Renal pelvis (tissue), 12 donors: ENCODE measurements at places on chromosomes 5 and 9. TPM values are rescaled to one million over a fixed set of nuclear protein-coding genes. Genes with fewer than 3 reads are reported as not detected.

DNA sequence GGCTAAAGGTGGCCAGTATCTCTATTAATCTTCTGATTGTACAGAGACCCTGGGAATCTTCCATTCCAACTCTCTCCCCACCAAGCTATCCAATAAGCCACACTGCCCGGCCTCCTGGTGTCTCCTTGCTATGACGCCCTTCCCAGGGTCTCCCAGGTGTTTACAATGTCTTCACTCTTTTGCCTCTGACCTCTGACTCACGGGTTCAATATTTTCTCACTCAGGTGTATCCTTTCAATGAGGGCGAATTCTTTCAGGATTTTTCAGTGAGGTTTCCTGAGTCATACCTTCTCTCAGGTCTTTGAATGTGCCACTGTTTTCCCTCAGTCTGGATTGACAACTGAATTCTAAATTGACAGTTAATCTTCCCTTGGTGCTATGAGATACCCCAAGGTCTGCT is 53.7 kb upstream of the IRX4 start:
- DNase-seq, result no peak

DNA sequence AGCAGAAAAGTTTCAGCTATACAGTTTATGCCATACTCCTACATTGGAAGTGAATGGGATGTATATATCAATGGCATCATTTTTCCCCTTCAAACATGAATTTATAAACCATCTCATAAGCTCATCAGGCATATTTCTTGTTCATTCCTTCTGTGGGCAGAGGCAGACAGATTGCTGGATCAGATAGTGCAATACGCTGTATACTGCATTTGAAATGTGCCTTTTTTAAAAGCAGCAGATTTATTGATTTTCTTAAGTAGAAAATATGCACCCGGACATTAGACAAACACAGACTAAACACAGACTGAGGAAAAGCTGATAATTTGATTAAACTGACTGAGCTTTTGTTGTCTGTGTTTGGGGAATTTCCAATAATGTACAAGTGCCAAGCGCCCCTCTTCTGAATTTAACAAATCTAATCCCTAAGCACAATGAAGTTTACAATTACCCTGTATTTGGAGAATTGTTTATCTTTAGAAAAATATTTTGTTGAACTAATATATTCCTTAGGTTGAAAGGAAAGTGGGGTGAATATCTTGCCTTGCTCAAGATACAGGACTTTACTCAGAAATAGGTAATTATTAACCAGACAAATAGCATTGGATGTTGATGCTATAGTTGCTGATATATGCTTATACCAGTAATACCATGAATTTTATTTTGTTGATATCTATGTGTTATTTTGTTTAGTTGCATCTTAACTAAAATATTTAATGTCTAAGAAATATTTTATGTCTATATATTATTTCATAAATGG is 566.6 kb upstream of the MEF2C start:
- DNase-seq, result no peak

- DNase-seq, result no peak
These were observed 46.1 kb upstream of the RIC1 start for GRCh38 chr9:5582835-5583195.

DNA sequence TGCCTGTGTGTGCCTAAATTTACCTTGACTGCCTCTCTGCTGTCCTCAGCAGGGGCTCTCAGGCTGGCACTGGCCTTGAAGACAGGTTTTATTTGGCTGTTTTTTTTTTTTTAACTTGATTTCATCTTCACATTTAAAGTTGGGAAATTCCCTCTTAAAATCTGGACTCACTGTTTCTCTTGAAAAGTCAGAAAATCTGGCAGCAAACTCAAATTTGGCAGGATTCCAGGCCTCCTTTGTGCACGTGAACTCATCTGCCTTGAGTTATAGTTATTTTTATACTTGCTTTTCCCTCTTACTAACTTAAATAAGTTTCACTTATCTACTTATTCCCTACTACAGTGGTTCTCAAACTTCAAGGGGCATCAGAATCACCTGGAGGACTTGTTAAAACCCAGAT is 118.4 kb upstream of the MAP3K1 start:
- no peak for DNase-seq

- no peak for DNase-seq
These were observed 98.6 kb downstream of the GNAQ start for GRCh38 chr9:77933019-77933418.

DNA sequence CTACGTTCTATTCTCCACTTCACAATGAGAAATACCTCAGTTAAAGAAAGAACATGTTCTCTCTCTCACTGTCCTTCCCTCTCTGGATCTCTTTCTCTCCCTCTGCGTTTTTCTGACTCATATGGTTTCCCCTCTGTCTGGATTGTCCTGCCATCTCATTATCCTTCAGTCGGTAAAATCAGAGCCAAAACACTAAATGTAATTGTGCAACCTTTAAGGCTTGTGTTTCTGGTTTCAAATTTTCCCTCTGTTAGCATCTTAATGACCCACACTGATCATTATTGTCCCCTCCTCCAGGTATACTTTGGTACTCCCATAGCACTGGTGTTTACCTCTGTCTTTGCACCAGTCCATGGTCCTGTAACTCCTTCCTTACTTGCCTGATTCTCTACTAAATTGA is 509.4 kb upstream of the C9orf72 start:
- DNase-seq, result no peak

LCN9 gene
- not detected for polyA plus RNA-seq

- no peak for DNase-seq
These were observed 99.4 kb downstream of the FSTL4 start for GRCh38 chr5:133512896-133513295.

ASTN2 gene
- 16.2 TPM for polyA plus RNA-seq

PGM5 gene
- 34.3 TPM for polyA plus RNA-seq

DNA sequence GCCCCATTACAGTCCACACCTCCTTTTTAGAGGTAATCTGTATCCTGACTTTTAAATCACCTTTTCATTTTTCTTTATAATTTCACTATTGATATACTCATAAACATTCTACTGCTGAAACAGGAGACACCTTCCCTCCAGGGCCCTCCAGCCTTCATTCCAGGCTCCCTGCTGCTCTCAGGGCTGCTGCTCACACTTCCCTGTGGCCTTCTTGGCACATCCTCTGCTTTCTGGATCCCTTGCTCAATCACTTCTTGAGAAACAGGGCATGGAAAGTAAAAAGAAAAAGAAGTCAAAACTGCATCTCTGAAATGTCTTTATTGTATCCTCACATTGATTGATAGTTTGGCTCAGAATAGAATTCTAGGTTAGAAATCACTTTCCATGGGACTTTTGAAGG is 19.3 kb upstream of the WNT8A start:
- DNase-seq, result no peak

DNA sequence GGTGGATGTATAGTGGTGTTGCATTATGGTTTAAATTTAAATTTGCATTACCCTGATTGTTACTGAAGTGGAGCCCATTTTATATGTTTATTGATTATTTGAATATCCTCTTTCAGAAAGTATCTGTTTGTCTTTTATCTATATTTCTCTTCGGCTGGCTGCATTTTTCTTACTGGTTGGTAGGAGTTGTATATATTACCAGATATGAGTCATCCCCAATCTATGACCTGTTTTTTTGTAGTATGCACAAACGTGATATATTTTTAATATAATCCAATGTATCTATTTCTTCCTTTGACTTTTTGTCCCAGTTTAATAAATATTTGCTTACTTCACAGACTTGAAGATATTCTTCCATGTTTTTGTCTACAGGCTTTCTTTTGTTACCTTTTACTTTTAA is 29.3 kb upstream of the CAMK4 start:
- no peak for DNase-seq

DNA sequence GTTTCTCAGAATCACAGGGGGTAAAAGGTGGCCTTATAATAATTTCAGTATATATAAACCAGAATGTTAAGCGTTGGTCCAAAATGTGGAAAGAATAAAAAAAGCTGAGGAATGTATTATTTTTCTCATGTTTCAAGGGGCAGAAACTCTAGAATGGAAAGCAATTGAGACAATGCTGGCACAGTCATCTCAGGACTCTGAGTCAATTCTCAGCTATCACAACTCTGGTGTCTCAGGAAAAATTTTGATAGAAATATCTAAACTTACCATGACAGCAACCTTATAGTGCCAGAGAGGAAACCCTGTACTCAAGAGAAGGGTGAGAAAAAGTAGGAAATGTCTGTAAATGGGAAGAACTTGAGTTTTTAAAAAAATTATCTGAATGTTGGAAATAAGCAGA is 1189.4 kb upstream of the NUDT12 start:
- DNase-seq, result no peak

GRCh38 chr9:113879911-113880310 is 3.8 kb downstream of the ZNF618 start:
- no peak for DNase-seq

LURAP1L gene
- 19.4 TPM for polyA plus RNA-seq

GRCh38 chr5:6734243-6734700 is 21.0 kb downstream of the TENT4A start:
- no peak for DNase-seq

DNA sequence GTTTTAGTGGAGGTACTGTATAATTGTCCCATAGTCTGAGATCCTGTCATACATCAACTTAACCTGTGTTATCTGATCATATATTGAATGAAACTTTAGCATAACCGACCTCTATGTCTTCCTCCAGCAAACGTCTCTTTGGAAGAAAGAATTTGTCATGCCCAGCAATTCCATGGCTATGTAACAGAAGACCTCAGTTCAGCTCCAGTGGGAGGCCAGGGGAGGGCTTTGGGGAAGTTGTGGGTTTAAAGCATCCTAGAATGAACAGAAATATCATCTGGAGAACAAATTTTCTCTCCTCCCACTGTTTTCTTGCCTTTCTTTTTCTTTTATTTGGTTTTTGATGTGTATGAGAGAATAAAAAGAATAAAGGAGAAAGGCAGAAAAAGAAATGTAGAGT is 164.5 kb downstream of the GAS1 start:
- DNase-seq, result no peak

GLRA1 gene
- not detected for polyA plus RNA-seq

DNA sequence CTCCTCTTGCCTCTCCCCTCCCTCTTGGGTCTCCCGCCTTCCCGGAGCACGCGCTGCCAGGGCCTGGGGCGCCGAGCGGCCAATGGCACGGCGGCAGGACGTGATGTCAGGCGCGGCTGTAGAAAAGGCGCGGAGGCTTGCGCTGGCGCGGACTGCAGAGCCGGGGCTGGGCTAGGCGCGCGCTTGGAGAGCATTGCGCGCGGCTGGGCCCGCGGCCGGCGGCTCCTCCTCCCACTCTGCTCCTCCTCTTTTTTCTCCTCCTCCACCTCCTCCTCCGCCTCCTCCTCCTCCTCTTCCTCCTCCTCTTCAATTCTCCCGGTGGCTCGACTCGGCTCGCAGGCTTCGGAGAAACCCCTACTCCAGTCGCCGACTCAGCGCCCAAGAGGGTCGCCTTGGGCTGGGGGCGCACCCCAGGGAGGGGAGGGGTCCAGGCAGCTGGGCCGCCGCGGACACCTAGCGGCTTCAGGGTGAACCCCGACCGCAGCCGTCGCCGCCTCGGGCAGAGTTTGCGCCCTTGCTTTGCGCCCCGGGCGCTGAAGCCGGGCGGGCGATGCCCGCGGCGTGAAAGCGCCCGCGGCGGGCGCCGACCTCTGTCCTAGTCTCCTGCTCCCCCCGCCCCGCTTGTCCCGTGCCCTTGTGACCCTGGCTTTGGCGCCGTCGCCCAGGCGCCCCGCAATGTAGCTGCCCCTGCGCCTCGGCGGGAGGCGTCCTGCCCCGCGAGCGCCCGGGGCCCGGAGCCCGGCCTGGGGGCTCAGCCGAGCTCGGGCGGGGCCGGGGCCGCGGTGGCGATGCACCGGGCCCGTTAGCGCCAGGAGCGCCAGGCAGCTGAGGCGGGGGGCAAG is at the start of gene LHX2:
TSS of gene LHX2 (plus strand) at position 309 of the 842 bp plus-strand sequence. CDS start 581 bp downstream, outside the sequence.
- peak; percentile 83 for DNase-seq

OTULINL gene
- polyA plus RNA-seq, result 9.4 TPM

- DNase-seq, result no peak
These were observed 119.9 kb upstream of the BOD1 start for GRCh38 chr5:173736374-173736773.
